Esophagus squamous epithelium (tissue), 5 donors: ENCODE measurements at places on chromosomes 11 and 22.

GRCh38 chr11:117430293-117430955, 102.8 kb downstream of the CEP164 start:
- DNase-seq: no peak

DNA sequence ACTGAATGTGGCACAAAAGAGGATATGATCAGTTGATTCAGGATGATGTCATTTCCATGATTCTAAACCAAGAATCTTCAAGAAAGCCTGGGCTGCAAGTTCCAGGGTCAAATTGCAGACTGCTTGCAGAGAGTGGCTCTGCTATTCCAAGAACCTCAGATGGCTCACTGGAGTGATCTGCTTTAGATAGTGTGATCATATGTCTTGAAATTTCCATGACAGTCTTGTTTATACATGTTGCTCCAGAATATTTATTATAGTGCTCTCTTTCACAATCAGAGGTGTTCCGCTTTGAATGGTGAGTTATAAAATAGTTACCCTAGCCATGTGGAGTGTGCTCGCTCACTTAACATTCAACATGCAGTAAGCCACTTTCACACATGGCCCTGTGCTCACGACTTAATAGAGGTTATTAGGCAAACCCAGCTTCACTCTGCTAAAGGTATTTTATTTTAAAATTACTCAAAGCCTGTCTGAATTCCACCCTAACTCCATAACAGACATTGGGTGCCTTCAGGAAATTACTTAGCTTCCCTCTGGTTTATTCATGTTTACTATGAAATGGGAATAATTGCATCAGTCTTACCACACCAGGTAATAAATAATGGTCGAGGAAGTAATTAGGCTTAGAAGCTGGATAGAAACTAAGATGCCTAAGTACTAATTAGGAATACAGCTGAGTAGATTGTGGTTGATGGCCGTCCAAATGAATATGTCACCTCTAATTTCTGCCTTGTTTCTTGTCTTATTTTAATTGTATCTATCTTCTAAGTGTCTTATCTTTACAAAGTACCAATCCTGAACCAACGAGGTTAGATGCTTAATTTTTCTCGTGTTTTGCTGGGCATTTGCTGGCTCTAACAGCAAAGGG, 187.9 kb downstream of the ETS1 start:
- no peak for DNase-seq

DNA sequence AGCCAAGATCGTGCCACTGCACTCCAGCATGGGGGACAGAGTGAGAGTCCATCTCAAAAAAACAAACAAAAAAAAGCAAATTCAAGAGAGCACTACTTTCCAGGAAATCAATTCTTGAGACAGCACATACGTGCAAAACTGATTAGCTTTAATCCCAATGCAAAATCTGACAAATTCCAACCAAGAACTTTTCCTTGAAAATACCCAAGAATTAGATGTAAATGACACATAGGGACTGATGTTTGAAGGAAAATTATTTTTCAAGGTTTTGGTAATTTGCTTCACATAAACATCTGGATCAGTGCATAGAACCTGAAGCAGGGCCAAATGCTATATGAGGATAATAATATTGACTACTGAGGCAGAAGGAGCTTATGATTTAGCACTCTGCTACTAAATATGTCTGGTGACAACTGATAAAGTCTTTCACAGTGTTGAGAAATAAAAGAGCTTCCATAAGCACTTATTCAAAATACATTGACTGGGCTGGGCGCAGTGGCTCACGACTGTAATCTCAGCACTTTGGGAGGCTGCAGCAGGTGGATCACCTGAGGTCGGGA, 8.8 kb downstream of the MAJIN start:
- DNase-seq: no peak

- DNase-seq: no peak
Observed at GRCh38 chr22:23533771-23534191, 46.3 kb downstream of the IGLL1 start.

- no peak for DNase-seq
Observed at GRCh38 chr11:29309992-29310391, 706.8 kb downstream of the KCNA4 start.

- no peak for DNase-seq
Observed at GRCh38 chr11:285894-286220, 3.1 kb upstream of the PGGHG start.

GRCh38 chr11:124211321-124211720, 28.2 kb downstream of the OR10D3 start:
- no peak for DNase-seq

- DNase-seq: no peak
Observed at GRCh38 chr11:45189230-45189629, 42.8 kb downstream of the PRDM11 start.

GRCh38 chr11:13355191-13355590, 77.6 kb downstream of the BMAL1 start:
- no peak for DNase-seq

DNA sequence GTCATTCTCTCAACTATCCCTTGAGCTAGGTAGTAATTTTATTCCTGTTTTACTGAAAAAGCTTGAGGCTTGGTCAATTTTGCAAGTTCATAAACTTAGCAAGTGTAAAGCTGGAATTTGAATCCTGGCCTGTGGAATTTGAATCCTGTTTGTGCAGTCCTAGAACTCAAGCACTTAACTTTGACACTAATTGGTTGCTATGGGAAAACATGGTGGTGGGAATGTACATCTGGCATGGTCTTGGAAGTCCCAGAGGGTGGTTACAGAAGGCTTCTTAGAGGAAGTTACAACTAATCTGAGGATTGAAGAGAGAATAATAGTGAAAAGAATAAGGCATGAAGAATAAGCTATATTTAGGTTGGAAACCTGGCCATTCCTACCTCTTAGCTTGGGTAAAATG, 66.5 kb upstream of the LIN7C start:
- no peak for DNase-seq

GRCh38 chr11:108131993-108132392, 10.6 kb downstream of the ACAT1 start:
- DNase-seq: no peak

- DNase-seq: no peak
Observed at GRCh38 chr11:15907806-15908205, 448.5 kb downstream of the SOX6 start.

GRCh38 chr11:45745065-45745811, 59.7 kb upstream of the SLC35C1 start:
- no peak for DNase-seq
